ENCODE measurements at places on chromosomes 6 and 20.

DNA sequence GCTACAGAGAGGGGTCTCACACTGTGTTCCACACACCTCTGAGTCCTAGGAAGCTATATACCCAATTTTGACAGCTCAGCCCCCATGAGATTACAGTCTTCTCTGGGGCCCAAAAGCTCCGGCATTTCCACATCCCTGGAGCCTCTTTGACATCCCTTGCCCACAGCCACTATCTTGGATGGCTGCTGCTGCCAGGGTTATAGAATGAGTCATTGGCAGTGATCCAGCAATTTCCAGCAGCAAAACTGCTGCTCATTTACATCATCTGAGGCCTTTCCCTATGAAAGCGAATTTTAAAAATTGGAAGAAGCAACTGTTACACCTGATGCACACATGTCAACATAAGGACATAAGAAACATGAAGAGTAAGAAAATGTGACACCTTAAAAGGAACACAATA lies 590.7 kb downstream of the MEI4 start:
- no peak for DNase-seq

- no peak for DNase-seq
Observed at GRCh38 chr6:13915561-13916229, 9.1 kb upstream of the RNF182 start.

GRCh38 chr6:156438350-156438923 lies 338.7 kb upstream of the ARID1B start:
- DNase-seq, result no peak

DNA sequence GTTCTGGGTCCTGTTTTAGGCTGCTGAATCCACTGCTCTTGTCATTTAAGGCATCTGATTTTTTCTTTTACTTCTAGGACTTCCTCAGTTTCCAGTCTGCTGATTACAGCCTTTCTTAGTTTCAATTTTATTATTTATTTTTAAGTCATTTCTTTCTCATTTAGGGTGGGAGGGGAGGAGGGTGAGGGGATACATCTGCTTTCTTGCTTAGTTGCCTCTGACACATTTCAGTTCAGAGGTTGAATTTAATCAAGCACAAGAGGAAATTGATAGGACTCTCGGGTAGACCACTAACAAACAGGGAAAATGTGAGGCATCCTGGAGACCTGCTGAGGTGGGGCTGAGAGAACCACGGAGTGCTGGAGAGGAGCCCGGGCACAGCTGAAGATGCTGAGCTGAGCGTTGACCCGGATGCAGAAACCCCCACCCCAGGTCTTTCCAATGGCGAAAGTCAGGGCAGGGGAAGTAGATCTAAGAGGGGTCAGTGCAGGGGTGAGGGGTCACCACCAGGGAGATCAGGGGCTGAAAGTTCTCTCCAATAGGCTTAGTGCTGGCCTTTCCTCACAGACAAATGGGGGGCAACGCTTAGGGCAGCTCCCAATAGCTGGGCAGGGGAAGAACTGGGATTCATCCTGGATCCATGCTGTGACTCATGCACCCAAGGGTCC lies 7.6 kb upstream of the TREML2 start:
- DNase-seq, result no peak

DNA sequence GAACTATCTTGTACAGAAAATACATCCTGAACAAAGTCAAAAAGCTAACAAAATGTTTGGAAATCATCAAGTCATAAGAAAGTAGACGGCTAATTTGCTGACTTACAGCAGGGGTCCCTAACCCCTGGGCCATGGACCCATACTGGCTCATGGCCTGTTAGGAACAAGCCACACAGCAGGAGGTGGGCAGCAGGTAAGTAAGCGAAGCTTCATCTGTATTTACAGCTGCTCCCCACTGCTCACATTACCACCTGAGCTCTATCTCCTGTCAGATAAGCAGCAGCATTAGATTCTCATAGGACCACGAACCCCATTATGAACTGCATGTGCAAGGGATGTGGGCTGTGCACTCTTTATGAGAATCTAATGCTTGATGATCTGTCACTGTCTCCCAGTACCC lies 115.5 kb downstream of the CDK19 start:
- no peak for DNase-seq

DNA sequence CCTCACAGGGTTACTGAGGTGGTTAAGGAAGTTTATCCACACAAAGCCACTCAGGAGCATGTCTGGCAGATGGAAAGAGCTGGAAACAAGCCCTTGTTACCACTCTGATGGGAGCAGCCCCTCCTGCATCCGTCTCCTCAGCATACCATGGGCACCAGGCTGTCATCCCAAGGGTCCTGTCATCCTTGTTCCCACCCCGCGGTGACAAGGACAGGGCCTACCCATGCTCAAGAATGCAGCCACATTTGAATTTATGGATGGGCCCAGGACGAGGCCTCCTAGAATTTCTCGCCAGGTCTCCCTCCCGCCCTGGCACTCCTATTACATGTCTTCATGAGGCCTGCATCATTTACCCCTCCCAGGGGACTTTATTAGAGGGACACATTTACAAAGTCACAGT lies 60.0 kb downstream of the NPEPL1 start:
- DNase-seq, result no peak

GRCh38 chr6:45432977-45433376 lies 55.2 kb upstream of the SUPT3H start:
- DNase-seq, result peak; percentile 27

DNA sequence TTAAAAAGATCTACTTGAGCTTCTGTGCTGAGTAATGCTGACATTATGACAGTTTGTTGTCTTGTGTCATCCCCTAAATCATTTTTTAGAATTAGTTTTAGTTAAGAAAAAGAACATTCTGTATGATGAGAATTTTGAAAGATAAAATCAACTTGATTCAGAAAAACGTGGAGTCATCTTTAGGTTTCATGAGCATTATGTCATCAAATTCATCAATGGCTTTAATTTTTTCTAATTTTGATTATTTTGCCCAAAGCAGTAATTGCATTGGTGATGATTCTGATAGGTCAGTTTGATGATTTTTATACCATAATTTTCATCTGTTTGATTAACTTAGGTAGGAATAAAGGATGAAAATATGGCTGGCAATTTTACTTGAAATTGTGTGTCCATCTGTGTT lies 26.6 kb upstream of the ADGRF4 start:
- DNase-seq, result no peak

DNA sequence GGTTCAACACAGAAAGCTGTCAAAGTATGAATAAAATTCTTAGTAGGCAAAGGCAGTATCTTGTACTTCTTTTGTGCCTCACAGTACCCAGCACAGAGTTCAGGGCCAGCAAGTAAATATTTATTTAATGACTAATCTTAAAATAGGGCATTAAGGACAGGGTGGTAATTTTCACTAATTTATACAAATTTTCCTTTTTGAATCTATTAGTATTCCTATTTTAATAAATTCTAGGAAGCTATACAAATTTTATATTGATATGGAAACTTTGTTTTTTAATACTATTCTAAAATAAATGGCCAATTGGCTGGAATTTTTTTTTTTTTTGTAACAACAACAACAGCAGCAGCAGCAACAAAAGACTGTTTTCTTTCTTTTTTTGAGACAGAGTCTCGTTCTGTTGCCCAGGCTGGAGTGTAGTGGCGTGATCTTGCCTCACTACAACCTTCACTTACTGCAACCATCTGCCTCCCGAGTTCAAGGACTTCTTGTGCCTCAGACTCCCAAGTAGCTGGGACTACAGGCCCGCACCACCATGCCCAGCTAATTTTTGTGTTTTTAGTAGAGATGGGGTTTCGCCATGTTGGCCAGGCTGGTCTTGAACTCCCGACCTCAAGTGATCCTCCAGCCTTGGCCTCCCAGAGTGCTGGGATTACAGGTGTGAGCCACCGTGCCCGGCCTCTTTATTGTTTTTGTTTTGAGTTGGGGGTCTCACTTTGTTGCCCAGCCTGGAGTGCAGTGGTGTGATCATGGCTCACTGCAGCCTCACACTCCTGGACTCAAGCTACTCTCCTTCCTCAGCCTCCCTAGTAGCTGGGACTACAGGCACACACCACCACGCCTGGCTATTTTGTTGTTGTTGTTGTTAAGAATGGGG lies 85.2 kb downstream of the FKBP5 start:
- DNase-seq, result no peak

GRCh38 chr6:6008648-6009421 lies 2.1 kb upstream of the NRN1 start:
- DNase-seq, result peak; percentile 53

DNA sequence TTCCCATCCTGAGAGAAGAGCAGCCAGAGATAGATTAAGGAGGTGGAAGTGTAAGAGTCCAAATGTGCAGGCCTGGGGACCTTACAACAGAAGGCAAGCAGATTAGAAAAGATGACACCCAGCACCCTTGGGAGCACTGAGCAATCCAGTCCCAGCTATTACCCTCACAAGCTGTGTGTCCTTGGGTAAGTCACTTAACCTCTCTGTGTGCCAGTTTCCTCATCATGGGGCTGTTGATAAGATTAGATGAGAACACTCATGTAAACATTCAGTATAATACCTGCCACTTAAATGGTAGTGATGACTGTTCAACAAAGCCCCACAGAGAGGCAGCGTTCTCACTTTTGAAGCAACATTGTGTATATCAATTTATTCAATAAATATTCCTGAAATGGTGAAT lies 114.8 kb upstream of the CST7 start:
- DNase-seq, result no peak

- DNase-seq, result no peak
Observed at GRCh38 chr6:67121115-67121514, 1414.1 kb upstream of the EYS start.

- DNase-seq, result no peak
Observed at GRCh38 chr6:169899481-169900145, 148.2 kb downstream of the ERMARD start.

- DNase-seq, result no peak
Observed at GRCh38 chr20:41131594-41132387, 5.6 kb upstream of the PLCG1 start.

DNA sequence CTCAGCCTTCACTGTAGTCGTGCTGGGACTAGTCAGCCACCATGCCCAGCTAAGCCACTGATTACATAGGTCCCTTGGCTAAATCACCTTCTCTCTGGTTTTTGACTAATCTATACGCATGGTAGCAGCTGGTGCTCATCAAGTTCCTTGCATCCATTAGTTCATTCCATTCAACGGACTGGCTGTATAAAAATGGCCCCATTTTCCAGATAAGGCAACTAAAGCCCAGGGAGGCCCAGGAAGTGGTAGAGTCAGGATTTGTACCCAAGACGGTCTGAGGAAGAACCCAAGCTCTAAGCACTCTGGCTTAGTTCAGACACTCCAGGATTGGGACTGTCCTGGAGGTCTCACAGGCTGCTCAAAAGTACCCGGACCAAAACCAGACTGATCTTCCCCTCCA lies 4.9 kb downstream of the E2F1 start:
- DNase-seq, result no peak

DNA sequence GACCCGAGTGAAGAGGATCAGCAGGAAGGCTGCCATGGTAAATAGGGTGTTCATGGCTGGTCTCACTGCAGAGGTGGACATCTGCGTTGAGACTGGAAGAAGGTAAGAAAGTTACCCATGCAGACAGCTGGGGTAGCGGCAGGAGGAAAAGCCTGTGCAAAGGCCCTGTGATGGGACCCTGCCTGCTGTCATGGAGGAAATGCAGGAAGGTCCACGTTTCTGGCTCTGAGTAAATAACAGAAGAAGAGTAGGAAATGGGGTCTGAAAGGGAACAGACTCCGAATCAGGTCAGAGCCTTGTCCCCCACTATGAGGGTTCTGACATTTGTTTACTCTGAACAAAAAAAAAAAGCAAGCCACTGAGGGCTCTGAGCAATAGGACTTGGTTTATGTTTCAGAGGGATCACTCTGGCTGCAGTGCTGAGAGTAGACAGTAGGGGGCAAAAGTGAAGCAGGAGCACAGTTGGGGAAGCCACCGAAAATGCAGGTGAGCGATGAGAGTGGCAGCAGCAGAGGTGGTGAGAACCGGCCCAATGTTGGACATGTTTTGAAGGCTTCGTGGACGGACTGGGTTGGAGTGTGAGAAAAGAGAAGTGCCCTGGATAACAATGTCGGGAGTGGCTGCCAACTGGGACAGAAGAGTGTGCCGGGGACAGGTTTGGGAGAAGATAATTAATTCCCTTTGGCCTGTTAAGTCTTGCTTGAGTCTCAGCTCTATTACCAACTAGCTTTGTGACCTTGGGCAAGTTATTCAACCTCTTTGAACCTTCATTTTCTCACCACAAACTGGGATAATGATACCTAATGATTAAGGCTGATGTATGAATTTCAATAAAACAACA lies 57.9 kb upstream of the MAP7 start:
- DNase-seq, result no peak

GRCh38 chr6:48535582-48536009 lies 424.6 kb upstream of the PTCHD4 start:
- DNase-seq, result no peak

- DNase-seq, result no peak
Observed at GRCh38 chr6:107621229-107621937, 131.5 kb downstream of the SOBP start.

GRCh38 chr6:169921853-169922824 lies 170.7 kb downstream of the ERMARD start:
- DNase-seq, result no peak

DNA sequence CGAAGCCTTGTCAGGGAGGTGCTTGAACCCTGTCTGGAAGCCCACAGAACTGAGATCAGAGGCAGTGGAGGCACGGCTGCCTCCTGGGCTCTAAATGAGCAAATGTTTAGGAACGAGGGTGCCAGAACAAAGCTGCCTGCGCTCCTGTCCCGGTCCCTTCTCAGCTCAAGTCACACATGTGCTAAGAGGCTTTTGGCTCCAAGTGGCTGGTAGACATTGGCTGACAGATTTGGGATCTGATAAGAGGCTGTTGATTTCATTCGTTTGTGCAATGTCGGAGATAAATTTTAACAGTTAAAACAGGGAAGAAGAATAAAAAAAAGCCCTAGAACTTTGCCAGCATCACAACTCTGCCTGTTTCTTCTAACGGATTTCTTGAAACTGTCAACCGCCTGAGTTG lies 191.8 kb downstream of the NRN1 start:
- DNase-seq, result no peak

GRCh38 chr6:12355354-12355753 lies 65.2 kb downstream of the EDN1 start:
- no peak for DNase-seq

DNA sequence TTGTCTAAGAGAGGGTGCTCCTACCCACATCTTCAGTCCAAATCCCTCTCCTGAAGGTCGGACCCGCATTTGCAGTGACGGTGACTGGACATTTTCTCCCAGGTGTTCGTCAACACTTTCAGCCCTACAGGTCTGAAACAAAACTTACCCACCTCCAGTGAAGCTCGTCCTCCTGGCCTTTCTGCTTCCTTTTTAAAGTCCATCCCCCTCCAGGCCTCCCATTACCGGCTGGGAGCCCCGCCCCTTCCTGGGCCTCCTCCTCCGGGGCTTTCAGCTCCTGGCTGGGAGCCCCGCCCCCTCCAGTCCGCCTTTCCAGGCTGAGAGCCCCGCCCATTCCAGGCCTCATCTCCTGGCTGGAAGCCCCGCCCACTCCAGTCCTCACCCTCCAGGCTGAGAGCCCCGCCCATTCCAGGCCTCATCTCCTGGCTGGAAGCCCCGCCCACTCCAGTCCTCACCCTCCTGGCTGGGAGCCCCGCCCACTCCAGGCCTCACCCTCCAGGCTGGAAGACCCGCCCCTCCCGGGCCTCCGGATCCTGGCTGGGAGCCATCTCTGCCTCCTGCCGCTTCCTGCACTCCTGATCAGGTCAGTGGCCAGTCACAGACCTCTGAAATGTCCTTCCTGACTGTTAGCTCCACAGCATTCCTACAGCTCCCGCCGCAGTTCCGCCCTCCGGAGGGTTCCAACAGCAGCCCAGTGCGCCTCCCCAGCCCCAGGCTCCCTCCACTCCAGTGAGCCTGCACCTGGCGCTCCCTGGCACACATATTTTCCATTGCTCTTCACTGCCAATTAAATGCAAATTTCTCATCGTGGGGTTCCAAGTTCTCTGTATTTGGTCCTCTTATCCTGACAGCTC lies 98.5 kb downstream of the LY86 start:
- peak; percentile 92 for DNase-seq
